ENCODE measurements at places on chromosomes 6 and 20. TPM values are rescaled to one million over a fixed set of nuclear protein-coding genes. Genes with fewer than 3 reads are reported as not detected.

DNA sequence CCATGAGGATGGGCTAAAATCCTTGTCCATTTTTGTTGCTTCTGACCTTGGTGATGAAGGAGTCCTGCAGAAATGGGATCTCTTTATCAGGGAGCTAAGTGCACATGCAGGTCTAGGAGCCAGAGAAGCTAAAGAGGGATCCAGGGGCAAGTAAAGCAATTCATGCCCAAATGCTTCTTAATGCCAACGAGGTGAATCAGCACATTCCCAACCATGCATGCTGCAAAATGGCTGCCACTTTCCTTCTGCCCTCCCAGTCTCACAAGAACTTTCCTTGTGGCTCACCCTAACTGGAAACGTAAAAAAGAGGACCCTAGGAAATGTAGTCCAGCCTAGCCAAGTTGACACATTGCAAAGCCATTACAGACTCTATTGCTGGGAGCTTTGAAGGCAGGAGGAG lies 298.4 kb downstream of the MAFB start:
- peaks cover 8% of the 10 kb centered on the region for H3K27me3 ChIP-seq
- no peaks in the 10 kb centered on the region for H3K36me3 ChIP-seq
- no peak overlapping the region for H3K4me3 ChIP-seq

DNA sequence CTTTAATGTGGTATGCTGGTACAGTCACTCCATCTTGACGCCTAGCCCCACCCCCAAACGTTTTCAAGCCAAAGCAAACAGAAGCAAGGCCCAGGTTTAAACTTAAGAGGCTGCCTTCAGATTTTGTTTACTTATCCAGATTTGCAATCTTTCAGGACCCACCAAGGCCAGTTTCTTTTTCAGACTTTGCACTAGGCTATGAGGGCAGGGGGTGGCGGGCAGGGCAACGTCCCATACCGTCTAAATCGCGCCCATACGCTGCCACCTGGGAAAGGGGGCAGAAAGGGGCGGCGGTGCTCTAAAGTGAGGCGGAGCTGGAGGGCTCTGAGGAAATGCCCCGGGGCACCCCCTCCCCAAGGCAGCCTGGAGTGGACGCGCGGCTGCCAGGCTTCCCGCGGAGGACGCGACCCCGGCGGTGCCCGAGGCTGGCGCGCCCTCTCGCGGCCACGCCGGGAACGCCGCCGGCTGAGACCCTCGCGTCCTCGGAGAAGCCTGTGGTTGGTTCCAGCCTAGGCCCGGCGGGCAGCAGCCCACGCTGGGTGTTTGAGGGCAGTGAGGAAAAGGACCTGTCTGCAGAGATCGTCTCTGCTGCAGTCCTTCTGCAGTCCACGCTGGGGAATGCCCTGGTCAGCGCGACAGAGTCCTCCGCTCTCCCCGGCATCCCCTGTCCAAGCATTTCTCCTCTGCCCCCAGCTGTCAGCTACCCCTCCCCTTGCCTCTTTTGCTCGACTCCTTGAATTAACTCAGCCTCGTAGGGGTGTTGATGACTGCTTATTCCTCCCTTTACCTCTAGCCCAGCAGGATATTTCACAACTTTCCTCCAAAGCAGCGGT lies 129.2 kb upstream of the PRND start:
- peaks cover 16% of the 10 kb centered on the region for H3K27me3 ChIP-seq
- peak; percentile 74 for DNase-seq
- no peaks in the 10 kb centered on the region for H3K36me3 ChIP-seq
- peak overlapping the region; percentile 61 for H3K4me3 ChIP-seq

DNA sequence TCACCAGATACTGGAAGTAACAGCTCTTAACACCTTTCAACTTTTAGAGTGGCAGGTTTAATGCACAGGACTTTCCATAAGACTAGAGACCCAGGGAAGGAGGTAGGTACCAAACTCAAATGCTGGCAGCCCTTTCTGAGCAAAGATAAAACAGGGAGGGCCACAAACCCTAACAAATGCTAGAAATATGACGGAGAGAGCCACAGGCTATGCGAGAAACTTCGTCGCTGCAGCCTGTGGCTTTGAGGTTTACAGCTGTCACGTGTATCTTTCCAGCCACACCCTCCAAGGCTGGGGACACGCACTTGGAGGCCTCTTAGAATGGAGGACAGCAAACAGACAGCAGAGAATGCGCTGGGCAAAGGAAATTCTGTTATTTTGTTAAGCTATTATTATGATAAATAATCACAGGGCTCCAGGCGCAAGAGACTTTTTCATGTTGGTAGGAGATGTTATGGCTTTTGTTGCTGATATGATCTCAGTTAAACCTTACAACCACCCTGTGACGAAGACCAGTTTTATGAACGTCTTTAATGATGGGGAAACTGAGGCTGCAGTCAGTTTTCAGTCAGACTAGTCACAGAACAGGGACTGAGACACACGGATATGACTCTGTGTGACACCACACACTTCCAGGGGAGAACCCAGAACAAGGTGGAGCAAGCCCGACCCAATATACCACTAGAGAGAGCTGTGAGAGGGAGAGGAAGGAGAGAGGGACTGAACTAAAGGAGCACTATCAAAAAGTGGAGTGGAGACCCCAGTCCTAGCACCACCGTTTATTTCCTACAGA lies 2.0 kb downstream of the TRAM2 start:
- H3K27me3 ChIP-seq = peaks cover 3% of the 10 kb centered on the region
- H3K4me1 ChIP-seq = peaks cover 62% of the 10 kb centered on the region
- peak overlapping the region; percentile 89 for H3K4me3 ChIP-seq
- no peak for DNase-seq

DNA sequence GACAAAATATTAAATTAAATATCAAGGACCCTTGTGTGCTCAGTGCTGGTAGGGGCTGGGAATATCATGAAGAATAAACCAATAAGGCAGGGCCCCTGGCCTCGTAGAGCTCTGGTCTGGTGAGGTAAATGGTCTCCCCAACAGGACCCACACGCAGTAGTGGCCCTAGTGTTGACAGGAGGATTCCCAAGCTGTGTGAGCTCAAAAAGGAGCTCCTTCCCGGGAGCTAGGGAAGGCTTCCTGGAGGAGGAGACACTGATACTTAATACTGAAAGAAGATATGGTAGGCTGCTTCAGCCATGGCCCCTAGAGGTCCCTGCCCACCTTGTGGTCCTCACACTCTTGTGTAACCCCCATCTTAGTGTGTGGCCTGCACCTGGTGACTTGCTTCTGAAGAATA lies 209.1 kb downstream of the NFATC2 start:
- no peak overlapping the region for H3K4me3 ChIP-seq
- H3K27me3 ChIP-seq = no peaks in the 10 kb centered on the region
- no peaks in the 10 kb centered on the region for H3K36me3 ChIP-seq
- DNase-seq = no peak
- no peak overlapping the region for H3K27ac ChIP-seq
- no peaks in the 10 kb centered on the region for H3K4me1 ChIP-seq

GRCh38 chr6:80174900-80175572 lies 68.6 kb downstream of the BCKDHB start:
- no peaks in the 10 kb centered on the region for H3K4me1 ChIP-seq
- no peak overlapping the region for H3K4me3 ChIP-seq
- no peaks in the 10 kb centered on the region for H3K27me3 ChIP-seq
- DNase-seq = no peak
- H3K27ac ChIP-seq = no peak overlapping the region

The E2F1 gene
- total RNA-seq = 34.2 TPM

DNA sequence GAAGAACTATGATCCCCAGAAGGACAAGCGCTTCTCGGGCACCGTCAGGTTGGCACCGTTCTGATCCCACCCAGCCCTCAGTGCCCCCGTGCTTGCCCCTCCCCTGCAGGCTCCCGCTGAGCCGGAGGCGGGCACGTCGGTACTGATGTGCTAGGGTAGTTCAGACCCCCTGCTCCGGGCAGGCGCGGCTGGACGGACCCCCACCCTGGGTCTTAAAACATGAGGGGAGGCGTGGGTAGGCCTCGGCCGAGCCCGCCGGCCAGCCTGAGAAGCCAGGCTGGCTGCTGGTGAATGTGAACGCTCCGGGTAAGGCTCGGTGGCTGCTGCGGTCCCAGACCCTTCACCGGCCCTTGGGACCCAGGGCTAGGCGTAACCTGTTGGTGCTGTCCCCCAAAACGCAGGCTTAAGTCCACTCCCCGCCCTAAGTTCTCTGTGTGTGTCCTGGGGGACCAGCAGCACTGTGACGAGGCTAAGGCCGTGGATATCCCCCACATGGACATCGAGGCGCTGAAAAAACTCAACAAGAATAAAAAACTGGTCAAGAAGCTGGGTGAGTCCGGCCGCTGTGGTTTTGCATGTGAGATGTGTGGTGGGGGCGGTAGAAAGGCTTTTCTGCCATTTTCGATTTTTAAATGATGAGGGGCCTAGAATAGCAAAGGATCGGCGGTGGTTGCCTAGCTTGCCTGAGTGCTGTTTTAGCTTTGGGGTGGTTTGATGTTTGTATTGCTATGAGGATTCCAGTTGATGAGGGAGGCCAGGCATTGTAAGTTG lies 964 bp downstream of the RPL10A start:
- no peak for DNase-seq
- peak overlapping the region; percentile 95 for H3K4me3 ChIP-seq
- peaks cover 13% of the 10 kb centered on the region for H3K27me3 ChIP-seq
- peaks cover 47% of the 10 kb centered on the region for H3K4me1 ChIP-seq

The SPTLC3 gene
- total RNA-seq = 0.13 TPM

DNA sequence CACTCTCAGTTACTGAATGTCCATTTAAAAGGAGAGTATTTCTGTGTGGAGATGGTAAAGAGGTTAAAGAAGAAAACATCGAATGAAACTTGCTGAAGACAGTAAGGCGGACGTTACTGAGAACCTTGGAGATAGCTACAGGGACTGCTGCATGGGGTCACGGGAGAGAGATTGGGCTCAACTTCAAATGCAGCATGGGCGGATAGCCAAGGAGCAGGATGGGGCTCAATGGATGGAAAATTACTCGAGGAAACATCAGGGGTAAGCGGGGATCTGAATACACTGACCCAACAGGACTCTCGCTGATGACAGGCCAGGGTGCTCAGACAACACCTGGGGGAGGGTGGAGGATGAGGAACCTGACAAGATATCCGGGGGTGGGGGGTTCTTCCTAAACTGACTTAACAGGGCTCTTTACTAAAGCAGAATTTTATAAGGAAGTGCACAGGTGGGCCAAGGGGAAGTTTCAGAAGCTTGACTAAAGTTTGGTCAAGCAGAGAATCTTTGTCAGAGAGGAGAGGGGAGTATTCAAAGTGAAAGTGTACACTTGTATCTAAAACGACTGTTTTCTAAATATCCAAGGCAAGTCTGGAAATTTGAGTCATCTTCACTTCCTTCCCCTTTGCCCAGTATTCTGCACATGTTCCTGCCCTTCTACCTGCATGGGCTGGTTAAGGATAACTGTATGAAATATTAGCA lies 22.8 kb downstream of the ECT2L start:
- H3K36me3 ChIP-seq = no peaks in the 10 kb centered on the region
- H3K27me3 ChIP-seq = no peaks in the 10 kb centered on the region
- no peak for DNase-seq
- peaks cover 30% of the 10 kb centered on the region for H3K4me1 ChIP-seq
- H3K4me3 ChIP-seq = no peak overlapping the region

The BCAS4 gene
- total RNA-seq = 29.8 TPM

The EEF1A2 gene
- total RNA-seq = 34.9 TPM

The TUBE1 gene
- total RNA-seq = 17.4 TPM

GRCh38 chr20:54555150-54555549 lies 79.8 kb downstream of the DOK5 start:
- no peaks in the 10 kb centered on the region for H3K36me3 ChIP-seq
- DNase-seq = no peak
- no peaks in the 10 kb centered on the region for H3K27me3 ChIP-seq

- no peak overlapping the region for H3K27ac ChIP-seq
- 0 out of 2 replicates have a peak, but pooled peaks cover 2% of the 10 kb centered on the region for H3K36me3 ChIP-seq
- peaks cover 10% of the 10 kb centered on the region for H3K4me1 ChIP-seq
- no peaks in the 10 kb centered on the region for H3K27me3 ChIP-seq
Measured at GRCh38 chr6:97110149-97110548, 172.9 kb downstream of the MMS22L start.

The MMP24 gene
- 7.2 TPM for total RNA-seq

DNA sequence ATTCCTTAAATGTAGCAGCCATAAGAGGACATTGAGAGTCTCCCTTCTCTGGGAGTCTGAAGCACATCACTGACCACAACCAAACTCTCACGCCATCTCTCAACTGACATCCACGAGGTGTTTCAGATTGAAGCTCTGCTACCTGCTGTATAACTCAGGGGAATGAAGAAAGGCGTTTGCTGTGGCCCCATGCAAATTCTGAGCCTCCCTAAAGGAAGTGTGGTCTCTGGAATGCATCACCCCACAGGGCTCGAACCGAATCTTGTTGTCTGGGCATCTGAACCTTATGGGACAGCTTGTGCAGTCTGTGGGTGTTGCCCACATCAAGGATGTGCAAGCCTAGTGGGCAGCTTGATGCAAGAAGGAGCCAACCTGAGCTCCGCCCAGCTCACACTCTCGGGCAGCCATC lies 10.9 kb downstream of the PMEPA1 start:
- H3K4me3 ChIP-seq = no peak overlapping the region
- no peaks in the 10 kb centered on the region for H3K27me3 ChIP-seq
- H3K36me3 ChIP-seq = no peaks in the 10 kb centered on the region

The ADAM33 gene
- 7.0 TPM for total RNA-seq

GRCh38 chr6:29130644-29131043 lies 22.8 kb downstream of the OR2J3 start:
- H3K4me1 ChIP-seq = no peaks in the 10 kb centered on the region
- H3K36me3 ChIP-seq = no peaks in the 10 kb centered on the region
- H3K27me3 ChIP-seq = peaks cover 12% of the 10 kb centered on the region

Data from WTC11 (cell line).